A549 (cell line): ENCODE measurements at places on chromosomes 4 and X.

- peak; percentile 55 for DNase-seq
Measured at GRCh38 chrX:153669174-153669890, 4.3 kb downstream of the PNCK start.

DNA sequence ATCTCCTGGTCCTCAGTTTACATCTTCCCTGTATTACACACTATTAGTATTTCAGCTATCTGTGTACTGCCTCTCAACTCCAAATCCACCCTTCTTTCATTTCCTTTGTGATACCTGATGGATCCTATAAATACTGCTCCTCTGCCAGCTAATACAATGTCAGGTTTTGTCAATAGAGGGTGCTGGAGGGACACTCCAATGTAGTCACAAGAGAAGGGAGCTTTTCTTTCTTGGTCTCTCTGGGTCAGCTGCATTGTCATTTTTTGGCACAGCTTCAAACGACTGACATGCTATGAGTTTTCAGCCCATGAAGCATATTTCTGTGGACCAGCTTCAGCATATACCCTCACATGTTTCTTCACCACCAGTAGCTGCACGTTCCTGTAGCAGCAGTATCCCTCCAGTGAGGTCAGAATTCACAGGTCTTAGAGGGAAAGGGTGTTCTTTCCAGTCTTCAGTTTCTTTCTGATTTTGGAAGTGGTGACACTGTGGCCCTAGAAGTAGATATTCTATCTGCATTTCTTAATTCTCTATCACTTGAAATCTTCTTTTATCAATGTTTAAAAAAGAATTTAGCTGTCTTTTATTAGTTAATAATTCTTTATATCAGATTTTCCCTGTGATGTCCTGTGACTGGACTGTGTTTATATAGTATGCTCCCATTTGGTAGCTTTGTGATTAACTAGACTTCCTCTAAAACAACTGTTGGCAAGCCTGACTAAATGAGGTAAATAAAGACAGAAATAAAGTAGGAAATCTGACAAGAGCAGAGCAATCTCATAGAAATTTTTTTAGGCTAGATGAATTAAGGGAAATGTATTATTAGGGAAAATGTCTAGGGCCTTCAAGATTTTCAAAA is 60.6 kb downstream of the GABRA2 start:
- no peak for DNase-seq

- DNase-seq = no peak
Measured at GRCh38 chr4:89353514-89353913, 45.9 kb upstream of the GPRIN3 start.

DNA sequence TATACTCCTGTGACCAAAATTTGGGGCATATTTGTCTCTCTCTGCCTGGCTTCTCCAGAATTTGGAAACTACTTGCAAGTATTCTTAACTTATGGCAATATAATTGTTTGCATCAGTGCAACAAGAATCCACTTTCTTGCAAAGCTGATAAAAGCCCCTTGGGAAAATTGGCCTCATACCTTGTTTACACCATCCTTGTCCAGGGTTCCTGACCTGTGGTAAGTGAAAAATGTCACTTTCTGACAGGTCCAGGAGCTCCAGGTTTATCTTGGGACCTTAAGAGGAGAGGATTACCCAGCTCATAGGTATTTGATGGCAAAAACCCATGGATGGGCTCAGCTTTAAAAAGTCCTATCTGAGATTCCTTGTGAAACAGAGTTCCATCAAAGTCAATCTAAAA is 29.3 kb upstream of the CXCL13 start:
- no peak for DNase-seq

DNA sequence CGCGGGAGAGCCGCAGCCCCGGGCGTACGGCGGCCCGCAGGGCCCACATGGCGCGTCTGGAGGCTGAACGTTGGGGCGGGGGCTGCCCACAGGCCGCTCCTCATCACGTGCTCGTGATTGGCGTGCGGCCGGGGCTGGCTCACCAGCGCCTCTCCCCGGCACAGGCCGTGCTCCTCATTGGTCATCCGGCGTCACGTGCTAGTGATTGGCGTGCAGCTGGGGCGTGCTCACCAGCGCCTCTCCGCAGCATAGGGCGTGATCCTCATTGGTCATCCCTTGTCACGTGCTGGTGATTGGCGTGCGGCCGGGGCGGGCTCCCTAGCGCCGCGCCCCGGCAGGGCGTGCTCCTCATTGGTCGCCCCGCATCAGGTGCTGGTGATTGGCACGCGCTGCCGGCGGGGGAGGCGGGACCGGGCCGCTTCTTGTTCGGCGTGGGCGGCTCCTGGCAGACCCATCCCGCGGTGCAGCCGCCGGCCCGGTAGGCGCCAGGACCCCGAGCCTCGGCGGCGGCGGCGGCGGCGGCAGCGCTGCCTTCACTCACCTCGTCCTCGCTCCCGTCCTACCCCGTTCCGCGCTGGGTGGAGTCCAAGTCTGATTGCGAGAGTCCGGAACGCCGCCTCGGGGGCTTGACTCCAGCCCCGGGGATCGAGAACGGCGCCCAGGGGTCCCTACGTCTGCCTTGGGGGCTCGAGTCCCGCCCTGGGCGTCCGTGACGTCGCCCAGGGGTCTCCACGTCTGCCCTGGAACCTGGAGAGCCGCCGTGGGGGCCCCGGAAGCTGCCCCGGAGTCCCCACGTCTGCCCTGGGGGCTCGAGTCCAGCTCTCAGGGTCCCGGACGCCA is at the start of gene GTPBP6:
GTPBP6 (minus strand) TSS at position 58 of the 840 bp plus-strand sequence; CDS start at position 49, 9 bp downstream.
- DNase-seq = peak; percentile 100

GRCh38 chr4:83093060-83093640 is 21.4 kb downstream of the PLAC8 start:
- no peak for DNase-seq

DNA sequence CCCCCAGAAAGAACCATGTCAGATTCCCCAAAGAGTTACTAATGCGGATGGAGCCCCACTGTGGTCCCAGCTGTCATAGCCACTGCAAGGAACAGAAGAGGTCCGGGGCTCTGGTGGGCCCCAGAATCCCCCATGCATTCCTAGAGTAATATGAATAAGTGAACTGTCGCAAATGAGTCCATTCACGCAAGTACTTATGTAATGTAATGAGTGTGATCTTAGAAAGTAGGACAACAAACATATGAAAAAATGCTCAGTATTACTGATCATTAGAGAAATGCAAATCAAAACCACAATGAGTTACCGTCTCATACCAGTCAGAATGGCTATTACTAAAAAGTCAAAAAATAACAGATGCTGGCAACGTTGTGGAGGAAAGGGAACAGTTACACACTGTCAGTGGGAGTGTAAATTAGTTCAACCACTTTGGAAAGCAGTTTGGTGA is 141.5 kb upstream of the RBPJ start:
- DNase-seq = no peak

- DNase-seq = no peak
Measured at GRCh38 chr4:6307891-6308290, 38.2 kb downstream of the WFS1 start.
